ENCODE measurements at places on chromosomes 5 and 9.
A peak's percentile ranks its signal among the peaks of the same experiment; 100 is the strongest.

- no peaks in the 10 kb centered on the region for H3K27me3 ChIP-seq
- no peak overlapping the region for H3K27ac ChIP-seq
- no peaks in the 10 kb centered on the region for H3K36me3 ChIP-seq
- H3K4me1 ChIP-seq, result no peaks in the 10 kb centered on the region
- H3K4me3 ChIP-seq, result no peak overlapping the region
- no peak for DNase-seq
Measured at GRCh38 chr9:132249690-132250089, 87.8 kb downstream of the NTNG2 start.

GRCh38 chr5:115979201-115980041 is 17.1 kb downstream of the LVRN start:
- H3K27ac ChIP-seq, result no peak overlapping the region
- no peak for DNase-seq
- H3K36me3 ChIP-seq, result no peaks in the 10 kb centered on the region
- no peak overlapping the region for H3K4me3 ChIP-seq
- no peaks in the 10 kb centered on the region for H3K27me3 ChIP-seq

GRCh38 chr5:57598756-57599155 is 116.1 kb upstream of the ACTBL2 start:
- no peak overlapping the region for H3K27ac ChIP-seq
- H3K36me3 ChIP-seq, result no peaks in the 10 kb centered on the region
- H3K27me3 ChIP-seq, result no peaks in the 10 kb centered on the region
- DNase-seq, result no peak

GRCh38 chr5:16489322-16489791 is 23.8 kb upstream of the ZNF622 start:
- H3K27me3 ChIP-seq, result no peaks in the 10 kb centered on the region
- H3K27ac ChIP-seq, result no peak overlapping the region
- no peaks in the 10 kb centered on the region for H3K36me3 ChIP-seq
- no peak overlapping the region for H3K4me3 ChIP-seq
- H3K4me1 ChIP-seq, result no peaks in the 10 kb centered on the region
- DNase-seq, result no peak

DNA sequence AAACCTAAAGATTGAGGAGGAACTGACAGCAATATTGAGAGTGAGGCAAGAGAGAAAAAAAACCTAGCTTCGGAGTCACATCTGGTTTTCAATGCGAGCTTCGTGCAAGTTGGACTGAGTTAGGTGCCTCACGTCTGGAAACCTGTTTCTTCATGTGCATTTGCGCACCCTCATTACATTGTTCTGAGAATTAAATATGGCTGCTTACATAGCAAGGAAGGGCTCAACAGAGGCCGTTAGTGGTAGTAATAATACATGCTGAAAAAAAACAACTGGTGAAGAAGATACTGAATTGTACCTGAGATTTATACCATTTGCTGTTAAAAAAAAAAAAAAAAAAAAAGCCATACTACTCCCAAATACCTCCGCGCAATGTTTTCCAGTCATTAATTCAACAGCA is 18.6 kb downstream of the DNAJA1 start:
- no peaks in the 10 kb centered on the region for H3K27me3 ChIP-seq
- no peak overlapping the region for H3K27ac ChIP-seq
- DNase-seq, result no peak
- H3K36me3 ChIP-seq, result peaks cover 27% of the 10 kb centered on the region
- H3K4me3 ChIP-seq, result peak overlapping the region; percentile 53

GRCh38 chr5:149632311-149633251 is 51.3 kb downstream of the ARHGEF37 start:
- H3K4me1 ChIP-seq, result no peaks in the 10 kb centered on the region
- H3K27me3 ChIP-seq, result no peaks in the 10 kb centered on the region
- H3K36me3 ChIP-seq, result no peaks in the 10 kb centered on the region

DNA sequence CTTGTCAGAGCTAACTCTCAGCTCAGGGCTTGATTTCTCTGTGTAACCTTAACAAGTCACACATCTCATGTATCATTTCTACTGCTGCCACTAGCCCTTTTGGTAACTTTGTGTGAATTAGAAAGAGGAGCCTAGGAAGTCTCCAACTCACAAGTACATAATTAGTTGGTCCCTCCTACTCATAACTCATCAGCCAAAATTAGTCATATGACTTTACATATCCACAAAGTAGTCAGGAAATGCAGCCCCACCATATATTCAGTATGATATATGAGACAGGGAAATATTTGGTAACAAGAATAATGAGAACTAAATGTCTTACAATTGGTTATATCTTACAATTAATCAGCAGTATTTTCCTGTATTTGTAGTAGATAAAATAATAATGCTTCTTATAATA is 250.2 kb downstream of the SH3GL2 start:
- no peak overlapping the region for H3K4me3 ChIP-seq
- H3K27ac ChIP-seq, result no peak overlapping the region
- DNase-seq, result no peak

DNA sequence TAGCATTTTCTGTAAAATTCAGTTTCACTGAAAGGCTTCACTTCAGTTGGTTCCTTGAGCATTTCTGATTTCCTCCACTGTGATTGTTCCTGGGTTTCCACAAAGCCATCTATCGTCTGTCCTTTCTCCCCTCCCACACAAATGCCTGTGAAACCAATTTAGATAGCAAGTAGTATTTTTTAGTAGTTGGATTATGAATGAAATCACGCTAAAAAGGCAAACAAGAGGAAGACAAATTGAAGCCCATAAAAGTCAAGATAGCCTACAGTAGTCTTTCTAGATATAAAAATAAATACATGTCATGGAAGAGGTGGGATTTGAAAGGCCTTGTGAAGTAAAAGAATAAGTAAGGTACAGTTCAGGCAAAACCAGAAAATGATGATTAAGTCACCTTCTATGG is 162.8 kb downstream of the ADAMTSL1 start:
- no peaks in the 10 kb centered on the region for H3K27me3 ChIP-seq
- H3K4me3 ChIP-seq, result no peak overlapping the region
- no peak for DNase-seq
- H3K27ac ChIP-seq, result no peak overlapping the region
- no peaks in the 10 kb centered on the region for H3K4me1 ChIP-seq

GRCh38 chr5:151255621-151256286 is 2.8 kb downstream of the GM2A start:
- H3K36me3 ChIP-seq, result no peaks in the 10 kb centered on the region
- H3K27me3 ChIP-seq, result no peaks in the 10 kb centered on the region
- no peak overlapping the region for H3K4me3 ChIP-seq
- no peak for DNase-seq
- no peak overlapping the region for H3K27ac ChIP-seq

DNA sequence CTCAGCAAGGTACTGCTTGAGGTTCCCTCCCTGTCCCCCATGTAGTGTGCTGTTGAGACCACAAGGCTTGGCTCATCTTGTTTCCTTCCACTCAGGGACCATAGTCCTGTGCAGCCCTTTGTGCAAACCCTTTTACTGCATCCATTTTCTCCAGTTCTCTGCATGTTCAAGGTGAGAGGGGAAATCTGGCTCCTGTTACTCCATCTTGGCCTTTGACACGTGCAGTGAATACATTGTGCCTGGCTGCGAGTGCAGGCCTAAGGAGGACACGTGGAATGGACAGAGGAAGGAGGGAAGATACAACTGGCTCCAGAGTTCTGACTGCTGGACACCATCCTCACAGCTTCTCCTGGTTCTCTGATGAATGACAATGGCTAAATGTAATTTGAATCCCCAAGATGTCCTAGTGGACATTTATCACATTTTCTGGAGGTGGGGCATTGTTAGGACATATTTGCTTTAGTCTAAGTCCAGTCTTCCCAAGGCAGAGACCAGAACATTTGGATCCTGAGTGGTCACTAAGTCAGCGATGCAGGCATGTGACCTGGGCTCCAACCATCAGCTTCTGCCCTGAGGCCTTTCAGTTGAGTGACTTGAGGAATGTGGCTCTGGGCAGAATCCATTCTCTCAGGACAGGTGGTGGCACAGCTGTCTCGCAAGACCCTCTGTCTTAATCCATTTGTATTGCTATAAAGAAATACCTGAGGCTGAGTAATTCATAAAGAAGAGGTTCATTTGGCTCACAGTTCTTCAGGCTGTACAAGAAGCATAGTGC is 189.0 kb upstream of the DAP start:
- DNase-seq, result no peak
- H3K4me3 ChIP-seq, result no peak overlapping the region
- H3K27me3 ChIP-seq, result no peaks in the 10 kb centered on the region
- no peaks in the 10 kb centered on the region for H3K4me1 ChIP-seq

- no peak for DNase-seq
- H3K27me3 ChIP-seq, result no peaks in the 10 kb centered on the region
- H3K4me1 ChIP-seq, result peaks cover 8% of the 10 kb centered on the region
- no peak overlapping the region for H3K4me3 ChIP-seq
Measured at GRCh38 chr9:14325147-14325546, 11.2 kb upstream of the NFIB start.

- H3K4me3 ChIP-seq, result peak overlapping the region; percentile 93
- DNase-seq, result no peak
- no peaks in the 10 kb centered on the region for H3K27me3 ChIP-seq
- no peaks in the 10 kb centered on the region for H3K36me3 ChIP-seq
Measured at GRCh38 chr5:69217151-69217511, 17.6 kb upstream of the CDK7 start.

DNA sequence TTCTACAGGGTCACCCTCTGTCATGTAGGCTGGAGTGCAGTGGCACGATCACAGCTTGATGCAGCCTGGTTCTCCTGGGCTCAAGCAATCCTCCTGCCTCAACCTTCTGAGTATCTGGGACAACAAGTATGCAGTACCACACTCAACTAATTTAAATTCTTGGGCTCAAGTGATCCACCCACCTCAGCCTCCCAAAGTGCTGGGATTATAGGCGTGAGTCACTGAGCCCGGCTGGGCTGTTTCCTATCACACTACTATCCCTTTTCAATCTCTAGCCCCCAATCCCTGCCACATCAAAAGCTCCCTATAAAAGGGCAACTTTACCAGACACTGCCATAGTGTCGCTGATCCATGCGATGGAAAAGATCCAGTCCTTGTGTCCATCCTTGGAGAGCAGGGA is 20.4 kb downstream of the DCAF12 start:
- no peaks in the 10 kb centered on the region for H3K27me3 ChIP-seq
- peaks cover 62% of the 10 kb centered on the region for H3K36me3 ChIP-seq
- no peak overlapping the region for H3K4me3 ChIP-seq

GRCh38 chr9:35598866-35599590 is 6.0 kb upstream of the TESK1 start:
- DNase-seq, result no peak
- H3K36me3 ChIP-seq, result no peaks in the 10 kb centered on the region
- no peak overlapping the region for H3K4me3 ChIP-seq
- H3K27me3 ChIP-seq, result no peaks in the 10 kb centered on the region
- no peak overlapping the region for H3K27ac ChIP-seq

DNA sequence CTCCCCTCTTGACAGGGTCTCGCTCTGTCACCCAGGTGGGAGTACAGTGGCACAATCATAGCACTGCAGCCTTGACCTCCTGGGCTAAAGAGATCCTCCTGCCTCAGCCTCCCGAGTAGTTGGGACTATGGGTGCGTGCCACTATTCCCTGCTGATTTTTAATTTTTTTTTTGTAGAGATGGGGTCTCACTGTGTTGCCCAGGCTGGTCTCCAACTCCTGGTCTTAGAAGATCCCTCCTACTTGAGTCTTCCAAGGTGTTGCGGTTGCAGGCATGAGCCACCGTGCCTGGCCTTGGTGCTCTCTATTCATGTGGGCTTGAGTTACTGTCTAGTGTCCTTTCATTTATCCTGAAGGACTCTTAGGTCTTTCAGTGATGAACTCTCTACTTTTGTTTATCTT is 24.1 kb downstream of the EHMT1 start:
- no peak overlapping the region for H3K4me3 ChIP-seq
- peaks cover 10% of the 10 kb centered on the region for H3K4me1 ChIP-seq
- H3K36me3 ChIP-seq, result peaks cover 5% of the 10 kb centered on the region
- no peak overlapping the region for H3K27ac ChIP-seq
- H3K27me3 ChIP-seq, result no peaks in the 10 kb centered on the region

GRCh38 chr5:8391911-8392310 is 523.0 kb downstream of the MTRR start:
- H3K36me3 ChIP-seq, result no peaks in the 10 kb centered on the region
- H3K4me1 ChIP-seq, result no peaks in the 10 kb centered on the region

DNA sequence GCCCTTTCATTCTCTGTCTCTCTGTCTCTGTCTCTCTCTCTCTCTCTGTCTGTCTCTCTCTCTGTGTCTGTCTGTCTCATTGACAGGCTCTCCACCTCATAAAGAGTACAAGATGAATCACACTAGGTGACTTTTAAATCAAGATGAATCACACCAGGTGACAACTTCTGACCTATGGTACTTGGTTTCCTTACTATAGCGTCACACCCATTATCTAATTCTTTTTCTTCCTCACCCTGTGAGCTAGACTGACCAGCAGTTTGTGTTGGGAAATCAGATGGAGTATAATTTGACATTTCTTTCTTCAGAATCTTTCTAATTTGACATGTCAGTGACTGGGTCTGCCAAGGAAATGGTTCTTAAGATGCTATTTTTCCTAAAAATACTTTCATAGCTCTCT is 232.9 kb downstream of the ARRDC3 start:
- no peak overlapping the region for H3K27ac ChIP-seq
- no peaks in the 10 kb centered on the region for H3K4me1 ChIP-seq
- no peak for DNase-seq
- no peak overlapping the region for H3K4me3 ChIP-seq
- H3K27me3 ChIP-seq, result peaks cover 3% of the 10 kb centered on the region

- H3K4me3 ChIP-seq, result no peak overlapping the region
- H3K4me1 ChIP-seq, result no peaks in the 10 kb centered on the region
- H3K27ac ChIP-seq, result no peak overlapping the region
- peaks cover 13% of the 10 kb centered on the region for H3K27me3 ChIP-seq
Measured at GRCh38 chr9:133576031-133576874, 32.9 kb downstream of the FAM163B start.

Data from effector memory CD4-positive, alpha-beta T cell (primary cell).